Suprapubic skin (tissue), 4 donors: ENCODE measurements at places on chromosomes 13 and 19. TPM values are rescaled to one million over a fixed set of nuclear protein-coding genes. Genes with fewer than 3 reads are reported as not detected.
A peak's percentile ranks its signal among the peaks of the same experiment; 100 is the strongest.

Gene COX7A1
- total RNA-seq = 7.9 TPM

Gene WASF3
- 8.2 TPM for total RNA-seq

- DNase-seq = no peak
These were observed 575 bp downstream of the SMIM44 start for GRCh38 chr19:3482507-3483225.

GRCh38 chr19:35644987-35645679 is 3.0 kb upstream of the COX6B1 start:
- DNase-seq = peak; percentile 93

DNA sequence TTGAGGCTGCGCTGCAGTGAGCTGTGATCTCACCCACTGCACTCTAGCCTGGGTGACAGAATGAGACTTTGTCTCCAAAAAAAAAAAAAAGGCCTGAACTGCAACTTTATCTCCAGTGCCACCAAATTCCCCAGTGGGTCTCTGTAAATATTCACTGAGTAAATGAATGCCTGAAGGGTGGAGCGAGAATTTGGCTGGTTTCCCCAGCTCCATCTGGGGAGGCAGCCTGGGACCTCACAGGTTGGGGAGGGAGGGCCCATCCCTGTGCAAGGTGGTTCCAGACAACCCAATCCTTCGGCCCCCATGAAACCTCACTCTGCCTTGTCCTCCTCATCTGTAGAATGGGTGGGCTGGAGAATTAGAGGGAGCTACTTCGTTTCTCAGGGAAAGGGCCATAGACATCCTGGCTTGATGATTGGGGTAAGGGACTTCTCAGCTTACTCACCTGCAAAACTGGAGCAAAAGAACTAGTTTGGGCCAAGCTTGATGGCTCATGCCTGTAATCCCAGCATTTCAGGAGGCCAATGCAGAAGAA is 4.2 kb upstream of the PKN1 start:
- DNase-seq = no peak

Gene ZNF587B
- total RNA-seq = 23.1 TPM

Gene IRGC
- not detected for total RNA-seq

- no peak for DNase-seq
These were observed 73.2 kb downstream of the STARD13 start for GRCh38 chr13:33212396-33212795.

Gene FCGBP
- total RNA-seq = 239 TPM

- no peak for DNase-seq
These were observed 62.3 kb downstream of the KCNC3 start for GRCh38 chr19:50266896-50267295.

GRCh38 chr19:46719629-46720502 is 3.0 kb upstream of the PRKD2 start:
- DNase-seq = no peak

- DNase-seq = no peak
These were observed 1.5 kb downstream of the SMAD9 start for GRCh38 chr13:36918246-36919131.

Gene CADM4
- 14.1 TPM for total RNA-seq

DNA sequence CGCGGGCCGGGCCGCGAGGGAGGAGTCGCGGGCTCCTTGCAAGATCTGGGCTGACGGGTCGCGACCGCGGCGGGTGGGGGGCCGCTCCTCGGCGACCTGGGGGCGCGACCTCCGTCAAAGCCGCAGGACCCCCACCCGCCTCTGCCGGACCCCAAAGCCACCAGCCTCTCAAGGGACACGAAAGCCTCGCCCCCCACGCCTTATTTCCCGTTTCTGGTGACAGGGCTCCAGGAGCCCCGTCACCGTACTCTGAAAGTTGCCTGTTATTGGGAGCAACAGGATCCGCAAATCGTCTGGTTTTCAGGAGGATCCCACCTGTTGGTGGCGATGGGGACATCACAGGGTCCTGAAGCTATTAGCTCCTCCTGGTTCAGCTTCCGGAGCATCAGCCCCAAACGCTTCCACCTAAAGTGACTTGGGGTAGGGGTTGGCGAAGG is 530 bp downstream of the MAU2 start:
- no peak for DNase-seq

GRCh38 chr19:42452590-42452989 is 9.8 kb upstream of the CXCL17 start:
- DNase-seq = no peak

- no peak for DNase-seq
These were observed 24.6 kb downstream of the POP4 start for GRCh38 chr19:29630655-29631054.

GRCh38 chr13:43031881-43032280 is 8.5 kb downstream of the DNAJC15 start:
- no peak for DNase-seq

GRCh38 chr13:34391076-34391475 is 551.0 kb upstream of the NBEA start:
- no peak for DNase-seq

DNA sequence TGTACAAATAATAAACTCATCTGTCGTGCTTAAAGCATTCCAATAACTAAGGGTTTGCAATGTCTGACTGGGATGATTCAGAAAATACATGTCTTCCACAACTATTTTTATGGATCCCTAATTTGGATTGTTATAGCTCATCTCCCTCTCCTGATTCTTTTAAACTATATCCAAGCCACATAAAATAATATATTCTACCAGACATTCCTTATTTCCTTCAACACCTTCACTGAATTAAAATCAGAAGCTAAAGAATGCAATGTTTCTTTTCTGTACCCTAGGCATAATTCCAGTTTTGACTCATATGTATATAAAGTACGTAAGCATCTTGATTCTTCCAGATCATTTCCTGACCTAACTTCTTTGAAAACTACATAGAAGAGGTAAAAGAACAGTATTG is 420.4 kb downstream of the EFNB2 start:
- no peak for DNase-seq
